ENCODE measurements at places on chromosomes 6 and 20.

DNA sequence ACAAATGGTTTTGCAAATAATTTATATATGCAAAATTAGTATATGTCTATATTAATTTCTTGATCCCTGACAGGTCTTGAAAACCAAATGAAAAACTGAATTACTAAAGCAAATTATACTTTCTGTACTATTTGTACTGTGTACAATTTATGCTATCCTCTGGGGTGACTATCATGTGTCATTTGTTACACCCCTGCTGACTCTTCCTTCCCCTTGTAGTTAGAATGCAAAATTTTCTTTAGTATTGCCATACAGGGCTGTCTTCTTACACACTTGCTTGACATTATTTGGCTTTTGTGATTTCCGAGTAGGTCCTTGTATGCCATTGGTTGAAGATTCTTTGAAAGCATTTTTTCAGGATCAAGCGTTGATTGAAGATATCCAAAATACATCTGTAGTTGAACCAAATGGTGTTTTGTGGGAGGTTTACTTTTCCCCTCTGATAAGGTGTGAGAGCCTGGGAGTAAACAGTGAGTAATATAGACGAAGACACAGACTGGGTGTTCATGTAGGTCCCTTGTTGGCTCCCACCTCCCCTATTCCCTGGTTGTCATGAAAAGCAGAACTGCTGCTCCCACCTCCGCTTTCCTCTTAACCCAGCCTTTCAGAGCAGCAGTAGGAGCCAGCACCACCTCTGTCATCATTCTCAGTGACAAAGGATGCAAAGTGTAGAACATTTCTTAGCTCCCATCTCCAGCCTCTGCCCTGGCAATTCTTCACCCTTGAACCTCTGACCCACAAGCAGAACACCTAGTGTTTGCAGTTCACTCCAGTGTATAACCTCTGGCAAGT is 29.0 kb downstream of the NCOA7 start:
- DNase-seq, result no peak
- H3K27ac ChIP-seq, result no peak overlapping the region
- no peaks in the 10 kb centered on the region for H3K36me3 ChIP-seq
- no peaks in the 10 kb centered on the region for H3K27me3 ChIP-seq

DNA sequence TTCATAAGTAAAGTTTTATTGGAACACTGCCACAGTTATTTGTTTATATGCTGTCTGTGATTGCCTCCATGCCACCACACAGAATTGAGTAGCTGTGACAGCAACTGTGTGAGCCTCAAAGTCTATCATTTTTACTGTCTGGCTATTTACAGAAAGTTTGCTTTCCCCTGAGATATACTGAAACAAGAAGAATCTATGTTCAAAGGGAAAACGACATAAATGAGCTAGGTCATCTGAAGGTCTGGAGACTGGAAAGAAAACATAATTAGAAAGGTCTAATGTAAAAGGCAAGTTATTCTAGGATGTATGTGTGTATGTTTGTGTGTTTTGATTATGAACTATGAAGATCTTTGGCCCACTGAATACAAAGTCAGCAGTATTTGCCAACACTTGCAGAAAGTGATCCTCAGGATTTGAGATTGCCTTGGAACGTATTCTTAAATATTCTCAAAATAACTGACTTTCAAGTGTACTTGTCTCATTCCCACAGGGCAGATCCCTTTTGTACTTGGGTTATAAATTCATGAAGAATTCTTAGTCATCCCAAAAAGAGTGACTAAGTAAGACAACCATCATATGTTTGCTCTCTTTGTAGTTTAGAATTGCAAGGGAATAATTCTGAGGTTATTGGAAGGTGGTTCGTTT is 677.7 kb downstream of the DOK5 start:
- no peak overlapping the region for H3K27ac ChIP-seq
- H3K4me3 ChIP-seq, result no peak overlapping the region
- H3K36me3 ChIP-seq, result no peaks in the 10 kb centered on the region
- no peaks in the 10 kb centered on the region for H3K27me3 ChIP-seq
- no peaks in the 10 kb centered on the region for H3K4me1 ChIP-seq

DNA sequence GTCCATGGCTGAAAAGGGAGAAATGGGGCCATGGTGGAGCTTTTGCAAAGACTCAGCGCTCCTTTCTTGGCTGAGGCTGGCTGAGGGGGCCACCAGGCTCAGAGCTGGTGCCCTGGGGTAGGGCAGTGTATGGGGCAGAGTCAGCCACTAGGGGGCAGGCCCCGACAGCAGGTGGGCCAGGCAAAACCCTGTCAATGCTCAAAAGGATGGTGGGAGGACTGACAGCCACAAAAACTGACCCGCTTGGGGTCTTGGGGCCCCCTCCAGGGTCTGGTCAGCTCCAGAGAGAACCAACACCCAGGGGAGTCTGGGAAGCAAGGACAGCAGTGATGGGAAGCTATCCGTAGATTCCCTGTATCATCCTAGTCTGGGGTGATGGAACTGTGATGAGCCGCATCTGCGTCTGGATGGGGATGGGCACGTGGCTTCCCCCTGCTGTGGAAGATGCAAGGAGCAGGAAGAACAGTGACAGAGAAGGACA is 306.9 kb downstream of the DHX35 start:
- DNase-seq, result peak; percentile 18
- no peaks in the 10 kb centered on the region for H3K27me3 ChIP-seq
- no peaks in the 10 kb centered on the region for H3K36me3 ChIP-seq
- no peaks in the 10 kb centered on the region for H3K4me1 ChIP-seq

- DNase-seq, result no peak
- no peak overlapping the region for H3K4me3 ChIP-seq
- no peaks in the 10 kb centered on the region for H3K27me3 ChIP-seq
- H3K36me3 ChIP-seq, result no peaks in the 10 kb centered on the region
- no peak overlapping the region for H3K27ac ChIP-seq
Observed at GRCh38 chr6:135673501-135674309, 176.2 kb upstream of the AHI1 start.

DNA sequence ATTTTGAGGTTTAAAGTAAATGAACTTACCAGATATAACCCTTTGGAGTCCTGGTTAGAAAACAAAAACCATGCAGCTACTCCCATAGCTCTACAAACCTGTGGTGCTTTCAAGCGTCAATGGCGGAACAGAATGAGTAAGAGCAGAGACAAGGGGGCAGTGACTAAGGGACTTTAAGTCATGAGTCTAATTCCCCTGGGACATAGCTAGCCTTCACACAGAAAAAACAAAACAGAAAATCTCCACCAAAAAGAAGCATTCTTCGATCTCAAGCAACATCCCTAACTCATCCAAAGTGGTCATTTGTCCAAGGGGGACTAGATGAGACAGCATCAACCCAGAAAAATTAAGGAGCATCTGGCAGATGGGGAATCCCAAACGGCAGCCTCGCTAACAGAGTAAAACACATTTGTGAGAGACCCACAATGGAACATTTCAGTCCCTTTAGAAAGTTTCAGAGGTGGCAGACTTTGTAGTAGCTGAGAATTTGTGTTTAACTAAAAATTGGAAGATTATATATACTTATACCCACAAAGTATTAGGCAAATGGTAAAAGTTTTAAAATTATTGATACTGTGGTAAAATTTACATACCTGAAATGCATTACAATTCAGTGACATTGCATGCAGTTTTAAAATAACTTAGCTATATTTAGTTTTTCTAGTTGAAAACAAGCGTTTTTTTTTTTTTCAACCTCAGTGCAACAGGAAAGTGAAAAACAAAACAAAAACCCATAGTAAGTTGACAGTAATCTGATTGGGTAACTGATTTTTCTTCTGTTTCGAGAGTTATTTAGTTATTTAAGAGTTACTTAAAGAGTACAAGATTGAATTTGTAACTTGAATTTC is 67.5 kb downstream of the KCNQ5 start:
- no peak for DNase-seq
- H3K27ac ChIP-seq, result no peak overlapping the region
- H3K4me1 ChIP-seq, result no peaks in the 10 kb centered on the region
- H3K36me3 ChIP-seq, result no peaks in the 10 kb centered on the region

DNA sequence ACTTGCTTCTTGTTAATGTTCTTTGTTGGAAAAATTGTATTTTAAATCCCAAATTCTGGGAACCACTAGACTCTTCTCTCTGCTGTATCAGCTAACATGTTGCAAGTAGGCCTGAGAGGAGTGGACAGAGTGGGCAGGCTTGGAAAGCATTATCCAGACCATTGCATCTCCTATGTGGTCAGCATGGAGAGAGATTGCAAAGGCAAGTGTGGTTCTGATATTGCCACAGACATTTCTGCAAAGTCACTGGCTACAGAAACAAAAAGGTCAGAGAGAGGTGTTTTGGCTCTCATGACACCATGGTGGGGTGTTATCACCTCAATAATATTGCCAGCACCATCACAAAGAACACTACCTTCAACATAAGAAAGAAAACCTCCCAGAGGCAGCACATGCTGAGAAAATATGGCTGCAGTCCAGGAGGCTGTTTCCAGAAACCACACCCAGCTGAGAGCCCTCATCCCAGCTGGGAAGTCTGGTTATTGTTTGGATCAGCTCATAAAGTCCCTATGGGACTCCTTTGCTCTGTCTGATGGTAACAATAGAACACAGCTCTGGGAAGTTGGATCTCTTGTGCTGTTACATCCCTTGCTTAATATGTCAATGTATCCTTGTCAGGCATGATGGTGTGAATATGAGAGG is 78.2 kb upstream of the TBX18 start:
- no peak overlapping the region for H3K27ac ChIP-seq
- no peak for DNase-seq
- no peaks in the 10 kb centered on the region for H3K36me3 ChIP-seq
- no peaks in the 10 kb centered on the region for H3K27me3 ChIP-seq
- H3K4me1 ChIP-seq, result no peaks in the 10 kb centered on the region
- H3K4me3 ChIP-seq, result no peak overlapping the region

- no peaks in the 10 kb centered on the region for H3K36me3 ChIP-seq
- no peak overlapping the region for H3K27ac ChIP-seq
- no peak for DNase-seq
- H3K27me3 ChIP-seq, result no peaks in the 10 kb centered on the region
- no peaks in the 10 kb centered on the region for H3K4me1 ChIP-seq
Observed at GRCh38 chr6:1901556-1901955, 291.8 kb downstream of the FOXC1 start.

GRCh38 chr6:39407446-39407993 is 85.0 kb upstream of the KCNK16 start:
- H3K4me1 ChIP-seq, result no peaks in the 10 kb centered on the region
- H3K4me3 ChIP-seq, result no peak overlapping the region
- DNase-seq, result no peak
- H3K27ac ChIP-seq, result no peak overlapping the region
- no peaks in the 10 kb centered on the region for H3K36me3 ChIP-seq
